Thoracic aorta (tissue), 2 donors: ENCODE measurements at places on chromosomes 4 and X. TPM values are rescaled to one million over a fixed set of nuclear protein-coding genes. Genes with fewer than 3 reads are reported as not detected.
A peak's percentile ranks its signal among the peaks of the same experiment; 100 is the strongest.

- no peaks in the 10 kb centered on the region for H3K4me1 ChIP-seq
- H3K27ac ChIP-seq: no peak overlapping the region
- H3K4me3 ChIP-seq: no peak overlapping the region
These were observed 728.7 kb upstream of the ACTRT1 start for GRCh38 chrX:128780934-128781333.

DNA sequence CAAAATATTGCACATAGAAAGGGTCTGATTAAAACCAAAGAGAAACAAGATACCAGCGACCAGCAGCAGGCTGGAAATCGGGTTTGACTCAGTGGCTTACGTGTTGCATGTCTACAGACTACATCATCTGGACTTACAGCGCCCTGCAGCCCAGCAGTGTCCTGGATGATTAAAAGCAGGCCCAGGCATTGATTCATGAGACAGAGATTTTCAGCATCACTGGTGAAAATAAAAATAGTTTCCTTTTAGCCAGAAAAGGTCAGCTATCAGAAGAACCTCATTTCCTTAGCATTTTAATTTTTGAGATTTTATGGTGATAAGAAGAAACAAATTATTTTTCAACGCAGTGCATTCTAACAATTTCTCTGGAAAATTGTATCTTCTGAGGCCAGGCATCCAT lies 190.6 kb downstream of the PTTG2 start:
- H3K4me1 ChIP-seq: peaks cover 8% of the 10 kb centered on the region
- no peak overlapping the region for H3K4me3 ChIP-seq
- no peak for DNase-seq
- no peaks in the 10 kb centered on the region for H3K27me3 ChIP-seq

- H3K27ac ChIP-seq: peak overlapping the region; percentile 67
- H3K27me3 ChIP-seq: no peaks in the 10 kb centered on the region
- no peak for DNase-seq
- H3K36me3 ChIP-seq: no peaks in the 10 kb centered on the region
- no peaks in the 10 kb centered on the region for H3K4me1 ChIP-seq
These were observed 27.3 kb upstream of the JADE1 start for GRCh38 chr4:128782076-128782715.

- no peaks in the 10 kb centered on the region for H3K4me1 ChIP-seq
- H3K27ac ChIP-seq: no peak overlapping the region
- H3K4me3 ChIP-seq: no peak overlapping the region
- no peaks in the 10 kb centered on the region for H3K36me3 ChIP-seq
- no peak for DNase-seq
- no peaks in the 10 kb centered on the region for H3K27me3 ChIP-seq
These were observed 7.0 kb upstream of the CLDN24 start for GRCh38 chr4:183329244-183329643.

DNA sequence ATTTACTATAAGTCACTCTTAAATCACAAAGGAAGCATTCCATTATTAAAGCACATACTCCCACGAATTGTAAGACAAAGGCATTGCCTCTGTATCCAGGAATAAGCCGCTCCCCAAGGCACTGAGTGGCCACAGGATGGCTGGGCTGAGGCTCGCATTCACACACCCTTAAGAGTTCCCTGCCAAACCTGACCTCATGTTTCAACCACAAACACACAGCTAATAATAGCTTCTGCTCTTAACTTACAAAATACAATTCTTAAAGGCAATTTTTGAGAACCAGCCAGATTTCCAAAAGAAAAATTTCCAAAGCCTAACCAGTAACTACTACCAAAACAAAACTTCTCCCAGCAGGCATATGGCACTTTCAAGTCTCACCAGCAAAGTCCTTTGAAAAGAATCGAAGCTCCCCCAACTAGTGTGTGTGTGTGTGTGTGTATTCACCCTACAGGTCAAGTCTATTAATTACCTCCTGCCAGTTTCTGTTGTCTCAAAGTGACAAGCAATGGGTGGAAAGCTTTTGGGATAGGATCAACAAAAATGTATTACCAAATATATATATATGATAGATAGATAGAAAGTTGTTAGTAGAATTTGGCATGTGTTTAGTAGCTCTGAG lies 36.0 kb downstream of the ARHGAP6 start:
- H3K36me3 ChIP-seq: no peaks in the 10 kb centered on the region
- H3K4me1 ChIP-seq: no peaks in the 10 kb centered on the region
- peak overlapping the region; percentile 38 for H3K27ac ChIP-seq
- H3K4me3 ChIP-seq: no peak overlapping the region
- H3K27me3 ChIP-seq: no peaks in the 10 kb centered on the region

DNA sequence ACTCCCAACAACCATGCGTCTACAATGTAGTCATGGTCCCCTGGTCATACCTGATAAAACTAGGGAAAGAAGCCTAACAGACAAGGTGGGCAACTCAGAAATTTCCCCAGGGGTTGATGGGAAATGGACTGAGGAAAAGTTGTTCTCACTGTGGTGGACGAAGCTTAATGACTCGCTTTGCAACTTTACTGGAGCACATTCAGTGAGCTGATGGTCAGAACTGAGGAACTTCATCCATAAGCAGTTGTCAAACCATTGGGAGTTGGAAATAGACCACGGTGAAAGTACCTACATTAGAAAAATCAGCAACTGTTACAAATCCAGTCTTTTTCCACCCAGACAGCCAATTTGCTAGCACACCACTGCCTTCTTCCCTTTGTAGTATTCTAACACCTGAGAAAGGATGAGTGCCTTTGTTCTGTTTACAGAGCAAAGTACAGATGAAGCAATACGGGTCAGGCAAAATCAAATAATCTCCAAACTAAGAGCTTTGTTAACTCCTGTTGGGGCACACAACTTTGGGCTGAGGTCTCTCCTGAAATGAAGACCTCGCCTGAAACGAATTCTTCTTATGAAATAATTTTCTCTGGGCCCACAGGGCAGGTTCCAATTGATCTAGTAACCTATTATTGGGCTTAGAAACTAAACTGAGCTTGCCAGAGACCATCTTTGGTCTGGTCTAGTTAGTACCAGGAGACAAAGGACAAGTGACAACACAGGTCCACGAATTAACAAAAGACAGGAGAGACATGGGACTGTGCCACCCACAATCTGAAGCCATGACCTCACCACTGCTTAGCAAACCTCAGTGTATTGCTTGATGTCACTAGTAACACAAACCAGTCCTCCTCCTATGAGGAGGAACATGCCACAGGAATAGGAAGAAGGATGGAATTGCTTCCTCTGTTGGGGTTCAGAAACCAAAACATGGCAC lies 58.9 kb upstream of the NFKB1 start:
- H3K27me3 ChIP-seq: no peaks in the 10 kb centered on the region
- no peak overlapping the region for H3K27ac ChIP-seq
- H3K4me1 ChIP-seq: no peaks in the 10 kb centered on the region

GRCh38 chr4:8818063-8818881 lies 53.4 kb downstream of the HMX1 start:
- no peak overlapping the region for H3K4me3 ChIP-seq
- H3K4me1 ChIP-seq: no peaks in the 10 kb centered on the region
- no peaks in the 10 kb centered on the region for H3K36me3 ChIP-seq
- H3K27ac ChIP-seq: no peak overlapping the region

DNA sequence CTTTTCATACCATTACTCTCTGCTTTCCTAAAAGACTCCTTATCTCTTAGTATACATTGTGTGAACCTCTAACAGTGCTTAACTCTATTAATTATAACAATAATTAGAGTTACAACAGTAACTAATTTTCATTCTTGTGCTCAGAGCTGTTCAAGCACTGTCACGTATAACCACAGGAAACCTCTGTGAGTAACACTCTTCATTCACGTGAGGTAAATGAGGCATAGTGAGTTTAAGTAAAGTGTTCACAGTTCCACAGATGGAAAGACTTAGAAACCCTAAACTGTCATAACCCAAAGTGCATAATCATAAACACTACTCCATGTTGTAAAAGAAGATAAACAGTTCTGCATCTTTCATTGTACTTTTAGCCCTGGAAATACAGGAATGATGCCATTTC lies 222.4 kb downstream of the CCSER1 start:
- no peak for DNase-seq
- H3K4me1 ChIP-seq: no peaks in the 10 kb centered on the region
- H3K36me3 ChIP-seq: no peaks in the 10 kb centered on the region

DNA sequence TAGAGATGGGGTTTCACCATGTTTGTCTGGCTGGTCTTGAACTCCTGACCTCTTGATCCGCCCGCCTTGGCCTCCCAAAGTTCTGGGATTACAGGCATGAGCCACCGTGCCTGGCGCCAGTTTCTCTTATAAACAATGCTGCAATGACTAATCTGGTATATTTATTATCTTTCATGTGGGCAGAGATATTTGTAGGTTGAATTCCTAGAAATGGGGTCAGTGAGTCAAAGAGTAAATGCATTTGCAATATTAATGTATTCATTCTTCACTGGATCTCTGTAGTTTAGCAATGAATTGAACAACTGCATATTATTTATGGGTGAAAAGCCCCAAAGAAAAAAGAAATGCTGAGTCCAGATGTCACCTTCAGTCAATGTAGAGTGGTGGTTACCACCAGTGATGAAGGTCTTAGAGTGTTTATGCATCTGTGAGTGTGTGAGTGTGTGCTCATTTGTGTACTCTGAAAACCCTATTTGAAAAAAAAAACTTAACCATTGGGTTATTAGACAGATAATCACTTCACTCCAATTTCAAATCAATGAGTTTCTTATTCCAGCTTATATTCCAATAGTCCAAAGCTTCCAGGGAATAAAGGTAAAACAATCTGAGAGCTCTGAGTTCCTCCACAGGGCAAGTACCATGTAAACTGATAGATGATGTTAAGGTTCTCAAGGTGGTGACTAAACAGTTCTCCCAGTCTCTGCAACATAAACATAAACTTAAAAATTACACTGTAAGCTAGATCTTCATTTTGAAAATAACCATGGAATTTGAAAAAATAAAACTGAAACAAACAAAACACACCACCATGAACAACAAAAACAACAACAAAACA lies 22.6 kb upstream of the CD38 start:
- no peaks in the 10 kb centered on the region for H3K27me3 ChIP-seq
- no peak overlapping the region for H3K27ac ChIP-seq
- H3K4me1 ChIP-seq: no peaks in the 10 kb centered on the region
- no peak overlapping the region for H3K4me3 ChIP-seq
- no peak for DNase-seq

DNA sequence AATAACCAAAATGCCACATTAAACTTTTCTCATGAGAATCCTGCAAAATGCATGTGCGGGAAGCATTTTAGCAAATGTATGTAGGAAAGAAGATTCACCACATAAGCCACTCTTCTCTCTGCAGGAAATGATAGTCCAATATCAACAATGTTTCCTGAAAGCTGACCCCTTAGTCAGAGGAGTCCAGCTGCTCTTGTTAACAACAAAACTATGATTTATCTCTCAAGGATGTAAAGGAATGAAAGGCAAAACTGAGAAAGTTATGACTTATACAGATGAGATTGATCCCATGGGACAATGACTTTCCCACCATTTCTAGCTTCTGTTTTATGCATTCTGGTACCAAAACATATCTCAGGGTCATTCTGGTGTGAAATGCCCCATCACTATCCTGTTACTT lies 125.0 kb upstream of the EDNRA start:
- H3K36me3 ChIP-seq: no peaks in the 10 kb centered on the region
- H3K27me3 ChIP-seq: no peaks in the 10 kb centered on the region
- peaks cover 3% of the 10 kb centered on the region for H3K4me1 ChIP-seq
- H3K27ac ChIP-seq: no peak overlapping the region
- DNase-seq: no peak

DNA sequence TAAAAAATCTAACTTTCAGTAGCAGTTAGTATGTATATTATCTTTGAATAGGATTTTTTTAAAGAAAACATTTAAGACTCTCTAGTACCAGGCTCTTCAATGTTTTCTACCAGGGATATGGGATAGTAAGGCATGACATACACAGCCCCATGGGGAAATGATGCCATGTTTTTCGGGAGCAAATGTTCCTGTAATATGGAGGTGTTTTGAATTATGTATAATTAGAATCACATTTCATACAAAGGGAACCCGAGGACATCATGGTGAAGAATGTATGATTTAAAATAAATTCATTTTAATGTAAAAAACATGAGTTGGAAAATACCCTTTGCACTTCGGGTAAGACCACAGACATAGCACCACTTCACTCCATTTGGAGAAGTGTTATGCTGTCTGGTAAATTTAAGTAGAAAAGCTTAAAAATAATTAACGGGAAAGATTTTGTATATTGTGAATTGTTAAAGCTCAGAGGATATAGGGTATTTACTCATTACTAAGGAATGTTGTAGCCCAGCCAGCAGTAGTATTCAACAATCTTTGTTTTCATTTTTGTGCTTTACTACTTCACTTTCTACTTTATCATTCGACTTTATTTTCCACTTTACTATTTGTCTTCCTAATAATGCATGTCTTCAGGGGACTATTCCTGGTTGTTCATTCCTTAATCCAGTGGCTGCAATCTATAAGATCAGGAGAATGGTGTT lies 2050.7 kb downstream of the ARAP2 start:
- no peaks in the 10 kb centered on the region for H3K4me1 ChIP-seq
- H3K27ac ChIP-seq: no peak overlapping the region
- H3K36me3 ChIP-seq: no peaks in the 10 kb centered on the region
- no peak for DNase-seq
- no peak overlapping the region for H3K4me3 ChIP-seq
- no peaks in the 10 kb centered on the region for H3K27me3 ChIP-seq

DNA sequence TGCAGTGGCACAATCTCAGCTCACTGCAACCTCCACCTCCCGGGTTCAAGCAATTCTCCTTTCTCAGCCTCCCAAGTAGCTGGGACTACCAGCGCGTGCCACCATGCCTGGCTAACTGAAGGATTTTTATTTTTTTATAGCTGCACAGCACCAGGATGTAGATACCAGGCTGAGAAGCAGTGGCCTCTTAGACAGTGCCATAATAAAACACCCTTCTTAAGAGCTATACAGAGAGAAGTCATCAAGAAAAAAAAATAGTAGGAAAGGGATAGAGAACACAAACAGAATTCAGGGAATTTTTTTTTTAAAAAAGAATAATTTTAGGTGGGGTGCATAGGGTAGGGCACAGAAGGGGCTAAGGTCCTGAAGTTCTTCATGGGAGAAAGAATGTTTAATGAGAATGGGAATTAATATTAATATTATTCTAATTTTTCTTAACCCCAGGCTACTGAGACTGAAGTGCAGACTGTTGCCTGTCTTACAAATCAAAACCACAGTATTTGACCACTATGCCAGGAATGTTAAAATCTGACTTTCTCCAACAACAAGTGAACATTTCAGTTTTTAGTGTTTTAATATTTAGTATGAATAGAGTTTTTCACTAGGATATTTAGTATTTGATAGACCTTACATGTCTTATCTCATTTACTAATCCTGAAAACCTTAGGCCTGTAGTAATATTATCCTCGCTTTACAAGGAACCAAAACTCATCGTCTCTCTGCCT lies 146.7 kb downstream of the KCNIP4 start:
- no peak overlapping the region for H3K4me3 ChIP-seq
- no peak for DNase-seq
- no peaks in the 10 kb centered on the region for H3K36me3 ChIP-seq
- no peaks in the 10 kb centered on the region for H3K4me1 ChIP-seq

- no peaks in the 10 kb centered on the region for H3K36me3 ChIP-seq
- no peaks in the 10 kb centered on the region for H3K27me3 ChIP-seq
- no peaks in the 10 kb centered on the region for H3K4me1 ChIP-seq
These were observed 21.7 kb downstream of the RAB40AL start for GRCh38 chrX:102958794-102959193.

The PPP4R3C gene
- not detected for total RNA-seq

The SLIT2 gene
- 71.1 TPM for total RNA-seq

The CTBP1 gene
- 132 TPM for total RNA-seq

The ITIH6 gene
- not detected for total RNA-seq

The BOD1L1 gene
- total RNA-seq: 25.9 TPM

The USP11 gene
- total RNA-seq: 68.6 TPM
